ENCODE measurements at places on chromosomes 4 and X.
A peak's percentile ranks its signal among the peaks of the same experiment; 100 is the strongest.

GRCh38 chr4:127856813-127857447 is 23.8 kb upstream of the PLK4 start:
- DNase-seq: no peak

DNA sequence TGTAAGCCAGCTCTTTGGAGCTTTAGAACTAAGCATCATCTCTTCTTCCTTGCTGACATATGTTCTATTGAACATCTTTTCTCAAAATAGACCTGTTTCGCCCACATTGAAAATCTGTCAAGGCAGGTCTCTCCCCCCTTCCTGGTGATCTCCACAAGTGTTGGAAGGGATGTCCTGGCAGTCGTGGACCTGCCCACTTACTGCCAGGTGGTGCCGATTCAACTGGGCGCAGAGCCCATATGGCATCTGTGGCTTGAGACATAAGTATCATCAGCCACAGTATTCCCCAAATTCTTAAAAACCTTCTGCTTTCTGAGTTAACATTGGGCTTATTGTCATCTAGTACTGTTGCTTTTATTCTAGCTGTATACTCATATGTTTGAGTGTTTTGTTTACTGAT is 969.3 kb upstream of the FTHL17 start:
- no peak for DNase-seq

DNA sequence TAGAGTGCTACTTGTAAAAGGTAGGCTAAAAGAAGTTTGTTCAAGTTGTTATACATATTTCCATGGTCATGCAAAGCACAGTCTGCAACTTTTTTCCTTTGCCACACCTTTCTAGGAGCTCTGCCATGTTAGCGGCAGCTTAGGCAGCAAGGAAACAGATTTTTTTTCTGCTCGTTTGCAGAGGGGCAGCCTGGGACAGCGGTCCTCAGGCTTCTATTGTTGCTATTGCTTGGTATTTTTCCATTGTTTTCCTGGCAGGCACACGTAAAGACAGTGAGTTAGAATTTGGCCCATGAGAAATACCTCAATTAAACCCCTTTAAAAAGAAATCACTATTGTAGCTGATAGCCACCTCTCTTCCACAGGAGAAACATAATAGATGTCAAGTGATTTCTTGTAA is 391.4 kb downstream of the SH2D1A start:
- DNase-seq: no peak

DNA sequence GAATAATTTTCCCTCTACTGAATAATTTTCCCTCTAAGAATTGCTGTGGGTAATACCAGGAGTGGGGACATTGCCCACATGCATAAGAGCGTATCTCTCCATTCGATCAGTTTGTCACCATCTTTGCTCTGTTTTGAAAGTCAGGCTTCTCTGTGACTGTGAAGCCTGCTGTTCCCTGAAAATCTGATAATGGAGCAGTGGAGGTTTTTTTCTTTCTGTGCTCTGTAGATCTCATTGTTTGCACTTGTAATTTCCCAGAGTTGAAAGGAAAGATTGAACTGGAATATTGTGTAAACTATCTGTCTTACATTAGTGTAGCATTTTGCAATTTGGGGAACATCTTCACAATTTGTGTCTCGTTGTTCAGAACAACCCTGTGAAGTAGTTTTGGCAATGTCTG is 4.3 kb downstream of the ZXDB start:
- no peak for DNase-seq

GRCh38 chr4:25588206-25588605 is 67.4 kb upstream of the SLC34A2 start:
- DNase-seq: no peak

GRCh38 chr4:110467400-110467799 is 8.6 kb upstream of the ENPEP start:
- no peak for DNase-seq

GRCh38 chr4:140238351-140239056 is 84.5 kb upstream of the MAML3 start:
- DNase-seq: no peak

DNA sequence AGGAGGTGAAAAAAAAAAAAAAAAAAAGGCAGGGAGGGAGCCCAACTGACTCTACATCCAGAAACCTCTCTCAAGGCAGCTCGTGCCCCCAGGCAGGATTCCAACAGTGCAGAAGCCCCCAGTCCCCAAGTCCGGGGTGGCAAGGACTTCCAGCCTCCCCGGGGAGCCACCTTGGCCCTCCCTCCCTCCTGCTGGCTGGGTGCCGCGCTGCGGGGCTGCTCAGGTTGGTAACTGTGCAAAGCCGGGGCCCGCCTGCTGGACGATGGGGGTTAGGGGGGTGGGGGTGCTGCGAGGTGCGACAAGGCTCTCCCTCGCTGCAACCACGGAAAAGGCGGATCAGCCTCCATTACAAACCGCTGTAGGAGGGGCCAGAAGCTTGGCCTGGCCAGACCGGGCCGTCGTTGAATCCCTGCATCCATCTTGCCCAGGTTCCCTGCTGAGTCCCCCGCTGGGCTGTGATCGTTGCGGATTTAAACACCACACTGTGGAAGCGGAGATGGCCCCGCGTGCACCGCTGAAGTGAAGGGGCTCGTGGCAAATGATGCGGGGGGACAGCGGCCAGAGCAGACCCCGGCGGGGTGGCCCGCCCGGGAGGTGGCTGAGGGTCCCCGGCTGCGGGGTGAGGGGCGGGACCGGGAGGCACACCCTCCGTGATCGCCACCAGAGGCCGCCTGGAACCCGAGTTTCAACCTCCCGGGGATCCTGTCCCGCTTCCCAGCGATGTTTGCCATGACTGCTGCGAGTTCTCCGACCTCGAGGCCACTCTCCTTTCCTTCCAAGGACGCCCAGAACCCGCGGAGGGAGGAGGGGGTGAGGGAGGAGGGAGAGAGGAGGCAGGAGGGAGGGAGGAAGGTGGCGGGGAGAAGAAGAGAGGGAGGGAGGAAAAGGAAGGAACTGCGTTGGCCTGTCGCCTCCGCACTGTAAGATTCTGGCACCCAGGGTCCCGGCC is 58.0 kb upstream of the DDX3X start:
- DNase-seq: peak; percentile 49

- no peak for DNase-seq
Measured at GRCh38 chr4:24044610-24045589, 155.1 kb upstream of the PPARGC1A start.

Data from activated naive CD4-positive, alpha-beta T cell treated with Interleukin-2 at 50 U/mL for 16 hours (primary cell).